Stimulated activated CD8-positive, alpha-beta memory T cell treated with anti-CD3 and anti-CD28 coated beads, Interleukin-15, amount 100 ng/mL, for 48 hours (primary cell): ENCODE measurements at places on chromosomes 11 and 22.

DNA sequence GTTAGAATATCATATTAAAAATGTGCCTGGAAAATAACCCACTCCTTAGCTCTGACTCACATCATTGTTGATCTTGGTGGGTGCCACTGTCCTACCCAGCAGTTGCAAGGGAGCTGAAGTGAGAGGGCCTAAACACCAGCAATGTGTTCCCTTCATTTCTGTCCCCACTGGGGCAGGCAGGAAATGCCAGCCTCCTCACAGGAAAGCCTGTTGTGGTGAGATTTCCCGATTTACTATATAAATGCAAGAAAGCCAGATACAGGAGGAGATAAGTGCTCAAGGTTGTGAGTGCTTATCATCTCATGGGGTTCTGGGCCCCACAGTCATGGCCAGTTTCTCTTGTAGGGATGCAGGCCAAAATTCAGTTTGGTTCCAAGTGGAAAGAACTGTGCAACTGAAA lies 15.8 kb upstream of the FLI1 start:
- DNase-seq, result no peak

DNA sequence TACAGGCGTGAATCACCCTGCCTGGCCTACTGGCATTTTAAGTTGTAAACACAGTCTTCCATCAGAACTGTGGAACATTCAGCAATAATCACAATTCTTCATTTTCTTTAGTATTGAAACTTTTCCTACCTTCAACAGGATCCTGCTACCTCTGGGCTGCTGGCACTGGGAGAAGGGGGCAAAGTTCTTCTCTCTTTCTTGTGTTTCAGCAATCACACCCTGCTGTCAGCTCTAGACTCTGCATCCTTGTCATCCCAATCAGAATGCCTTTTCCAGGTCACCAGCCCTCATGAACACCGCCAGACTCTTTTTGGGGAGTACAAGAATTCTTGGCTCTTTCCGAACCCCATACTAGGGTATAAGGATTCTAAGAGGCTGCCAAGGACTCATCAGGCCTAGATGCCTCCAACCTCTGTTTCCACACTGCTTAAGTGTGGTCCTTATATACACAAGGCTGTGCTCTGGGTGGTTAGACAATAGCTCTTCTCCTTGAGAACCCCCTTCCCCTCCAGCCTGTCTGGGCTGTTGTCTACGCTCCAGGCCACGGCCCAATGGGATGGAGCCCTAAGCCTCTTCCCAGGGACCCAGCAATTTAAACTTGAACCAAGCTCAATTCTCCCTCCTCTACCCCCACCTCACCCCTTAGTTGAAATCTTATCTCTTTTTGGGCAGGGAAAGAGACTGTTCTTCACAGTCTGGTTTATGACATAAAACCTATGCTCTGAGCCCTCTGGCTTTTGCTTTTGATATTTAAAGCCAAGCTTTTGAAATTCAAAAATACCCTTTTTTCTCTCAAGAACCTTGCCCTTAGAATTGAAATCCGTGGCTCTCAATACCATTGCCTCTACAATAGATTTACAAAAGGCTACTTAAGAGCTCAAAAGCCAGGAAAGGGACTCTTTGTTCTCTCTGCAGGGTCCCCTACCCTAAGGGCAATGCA lies 327.4 kb downstream of the BUD13 start:
- DNase-seq, result no peak

DNA sequence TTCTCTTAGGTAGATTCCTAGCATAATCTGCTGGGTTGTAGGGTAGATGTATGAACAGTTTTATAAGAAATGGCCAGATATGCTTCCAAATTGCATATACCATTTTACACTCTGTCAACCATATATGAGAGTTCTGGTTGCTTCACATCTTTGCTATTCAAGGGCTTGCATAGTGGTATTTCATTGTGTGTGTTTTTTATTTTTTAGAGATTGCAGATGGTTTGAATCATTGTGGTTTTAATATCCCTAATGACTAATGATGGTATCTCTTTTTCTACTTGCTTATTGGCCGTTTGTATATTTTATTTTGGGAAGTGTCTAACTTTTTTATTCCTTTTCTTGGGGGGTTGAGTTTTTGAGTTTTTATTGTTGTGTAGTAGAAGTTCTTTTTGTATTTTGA lies 26.9 kb downstream of the RNF214 start:
- no peak for DNase-seq

DNA sequence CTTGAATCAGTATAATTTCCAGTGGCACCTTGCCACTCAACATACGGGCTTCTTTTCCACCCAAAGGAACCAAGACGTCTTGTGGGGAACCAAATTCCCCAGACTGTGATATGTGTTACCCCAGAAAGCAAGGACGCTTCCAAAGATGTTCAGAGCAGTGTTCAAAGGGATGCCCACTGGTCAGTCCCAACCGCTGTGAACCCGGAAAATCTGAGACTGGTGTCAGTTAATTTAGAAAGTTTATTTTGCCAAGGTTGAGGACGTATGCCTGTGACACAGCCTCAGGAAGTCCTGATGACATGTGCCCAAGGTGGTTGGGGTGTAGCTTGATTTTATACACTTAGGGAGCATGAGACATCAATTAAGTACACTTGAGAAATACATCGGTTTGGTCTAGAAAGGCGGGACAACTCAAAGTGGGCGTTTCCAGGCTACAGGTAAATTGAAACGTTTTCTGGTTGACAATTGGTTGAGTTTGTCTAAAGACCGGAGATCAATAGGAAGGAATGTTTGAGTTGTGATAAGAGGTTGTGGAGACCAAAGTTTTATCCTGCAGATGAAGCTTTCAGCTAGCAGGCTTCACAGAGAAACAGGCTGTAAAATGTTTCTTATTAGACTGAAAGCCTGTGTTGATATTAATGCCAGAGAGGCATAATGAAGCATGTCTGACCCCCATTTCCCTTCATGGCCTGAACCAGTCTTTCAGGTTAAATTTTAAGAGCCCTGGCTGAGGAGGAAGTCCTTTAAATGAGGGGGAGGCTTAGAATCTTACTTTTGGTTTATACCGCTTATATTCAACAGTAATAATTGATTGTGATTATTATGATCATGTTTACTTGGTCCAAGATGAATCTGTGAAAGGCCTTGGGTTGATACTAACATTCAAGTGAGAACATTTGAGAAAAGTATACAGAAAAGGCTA lies 6.8 kb downstream of the APOL3 start:
- DNase-seq, result no peak

DNA sequence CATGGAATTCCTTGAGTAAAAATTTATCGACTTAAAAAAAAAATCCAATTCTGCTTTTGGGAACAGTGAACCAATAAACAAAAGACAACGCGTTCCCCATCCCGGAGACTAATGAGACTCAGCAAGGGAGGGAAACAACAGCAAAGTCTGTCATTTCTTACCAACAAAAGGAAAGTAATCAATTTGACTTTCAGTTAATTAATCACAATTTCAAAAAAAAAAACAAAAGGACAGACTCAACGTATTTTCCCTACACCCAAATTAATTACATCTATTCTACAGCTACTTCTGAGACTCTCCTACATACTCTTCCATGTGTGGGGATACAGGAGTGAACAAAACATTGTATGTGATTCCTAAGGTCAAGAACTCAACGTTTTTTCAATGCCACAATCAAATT lies 1.9 kb downstream of the RDX start:
- DNase-seq, result no peak

DNA sequence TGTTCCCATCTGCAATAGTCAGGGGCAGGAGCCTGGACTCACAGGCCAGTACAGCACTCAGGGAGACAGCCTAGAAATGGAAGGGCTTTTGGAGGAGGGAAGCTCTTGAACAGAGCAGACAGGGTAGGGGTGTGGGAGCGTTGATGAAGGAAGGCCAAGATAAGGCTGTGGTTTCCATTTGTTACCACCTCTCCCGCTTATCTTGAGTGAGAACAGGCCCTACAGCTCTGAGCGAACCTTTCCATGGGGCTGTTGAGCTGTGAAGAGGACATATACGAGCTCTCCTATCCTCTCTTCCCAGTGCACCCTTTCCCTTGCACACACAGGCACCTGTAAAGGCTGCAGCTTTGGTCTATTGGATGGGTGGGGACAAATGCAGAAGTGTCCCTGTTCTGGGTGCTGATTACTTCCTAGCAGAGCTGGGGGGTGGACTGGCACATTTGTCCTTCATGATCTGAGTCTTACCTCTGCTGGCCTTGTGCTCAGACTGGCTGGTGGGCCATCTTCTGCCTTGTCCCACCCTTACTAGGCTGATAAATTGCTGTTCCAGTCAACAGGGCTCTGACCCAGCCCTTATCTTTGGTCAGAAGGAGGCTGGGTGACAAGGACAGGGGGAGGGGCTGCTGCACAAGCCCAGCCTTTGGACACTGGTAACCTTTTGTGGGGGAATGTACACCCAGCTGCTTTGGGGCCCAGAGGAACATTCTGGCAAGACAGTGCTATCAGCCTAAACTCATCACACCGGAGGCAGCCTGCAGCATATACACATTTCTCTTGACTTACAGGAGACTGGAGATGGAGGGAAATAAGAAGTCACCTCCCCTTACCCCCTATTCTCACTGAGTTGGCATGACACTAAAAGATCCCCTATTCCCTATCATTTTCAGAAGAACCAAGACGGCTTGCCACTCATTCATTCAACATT lies 80.1 kb upstream of the NNMT start:
- DNase-seq, result no peak

- DNase-seq, result no peak
Observed at GRCh38 chr11:44842220-44842619, 108.5 kb downstream of the TP53I11 start.

DNA sequence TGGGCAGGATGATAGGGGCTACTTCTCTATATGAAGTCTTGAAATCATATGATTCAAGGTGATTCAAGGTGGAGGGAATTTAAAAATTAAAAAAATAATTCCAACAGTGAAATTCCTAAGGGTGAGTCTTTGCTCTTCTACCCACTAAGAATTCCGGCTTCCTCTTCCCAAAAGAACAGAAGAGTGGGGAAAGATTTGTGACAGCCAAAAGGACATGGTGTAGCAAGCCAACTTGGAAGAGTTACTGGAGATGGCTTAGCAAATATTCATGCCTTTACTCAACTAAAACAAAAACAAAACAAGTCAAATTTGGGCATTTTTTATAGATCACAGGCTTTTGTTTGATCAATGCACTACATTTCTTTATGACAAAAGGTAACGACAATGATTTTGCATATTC lies 12.3 kb downstream of the ZBED5 start:
- no peak for DNase-seq

GRCh38 chr11:131354251-131354701 lies 16.1 kb upstream of the NTM start:
- no peak for DNase-seq
